ENCODE measurements at places on chromosomes 16 and 17. TPM values are rescaled to one million over a fixed set of nuclear protein-coding genes. Genes with fewer than 3 reads are reported as not detected.
A peak's percentile ranks its signal among the peaks of the same experiment; 100 is the strongest.

DNA sequence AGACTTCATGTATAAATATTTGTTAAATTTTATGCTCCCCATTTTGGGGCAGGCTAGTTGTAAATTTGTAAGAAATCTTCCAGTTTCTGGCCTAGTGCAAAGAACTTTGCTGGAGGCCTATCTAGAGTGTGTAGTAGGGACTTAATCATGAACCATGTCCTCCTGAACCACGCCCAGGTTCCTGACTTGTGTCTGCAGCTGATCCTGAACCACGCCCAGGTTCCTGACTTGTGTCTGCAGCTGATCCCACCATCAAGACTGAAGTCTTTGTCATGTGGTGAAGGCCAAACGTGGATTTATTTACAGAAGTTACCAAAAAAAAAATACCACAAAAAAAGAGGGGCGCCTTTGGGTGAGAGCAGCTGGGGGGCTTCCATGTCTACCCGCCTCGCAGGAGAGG, 33.1 kb downstream of the LMF1 start:
- H3K4me1 ChIP-seq: no peaks in the 10 kb centered on the region
- H3K36me3 ChIP-seq: peaks cover 27% of the 10 kb centered on the region
- no peak overlapping the region for H3K4me3 ChIP-seq
- H3K27me3 ChIP-seq: no peaks in the 10 kb centered on the region
- no peak for DNase-seq

The NPIPB6 gene
- total RNA-seq: 3.3 TPM

The NUFIP2 gene
- total RNA-seq: 27.6 TPM

DNA sequence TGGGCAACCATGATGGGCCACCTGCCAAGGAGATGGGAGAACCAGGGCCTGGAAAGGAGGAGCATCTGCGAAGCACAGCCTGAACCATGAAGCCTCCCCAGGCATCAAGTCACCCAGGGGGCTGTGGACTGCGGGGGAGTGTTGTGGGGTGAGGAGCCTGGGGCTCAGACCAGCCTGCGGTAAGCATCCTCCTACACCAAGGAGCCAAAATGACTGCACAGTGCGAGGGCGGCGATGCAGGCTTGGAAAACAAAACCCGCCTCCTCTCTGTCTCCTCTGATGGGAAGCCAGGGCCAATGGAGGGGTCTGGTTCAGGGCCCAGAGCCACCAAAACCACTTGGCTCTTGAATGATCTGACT, 18.1 kb upstream of the MAF start:
- H3K36me3 ChIP-seq: no peaks in the 10 kb centered on the region
- no peak for DNase-seq
- H3K4me1 ChIP-seq: no peaks in the 10 kb centered on the region
- no peak overlapping the region for H3K4me3 ChIP-seq
- no peaks in the 10 kb centered on the region for H3K27me3 ChIP-seq

GRCh38 chr17:33342025-33342424, 48.9 kb upstream of the ASIC2 start:
- DNase-seq: no peak
- no peaks in the 10 kb centered on the region for H3K4me1 ChIP-seq
- H3K4me3 ChIP-seq: no peak overlapping the region
- H3K27ac ChIP-seq: no peak overlapping the region

DNA sequence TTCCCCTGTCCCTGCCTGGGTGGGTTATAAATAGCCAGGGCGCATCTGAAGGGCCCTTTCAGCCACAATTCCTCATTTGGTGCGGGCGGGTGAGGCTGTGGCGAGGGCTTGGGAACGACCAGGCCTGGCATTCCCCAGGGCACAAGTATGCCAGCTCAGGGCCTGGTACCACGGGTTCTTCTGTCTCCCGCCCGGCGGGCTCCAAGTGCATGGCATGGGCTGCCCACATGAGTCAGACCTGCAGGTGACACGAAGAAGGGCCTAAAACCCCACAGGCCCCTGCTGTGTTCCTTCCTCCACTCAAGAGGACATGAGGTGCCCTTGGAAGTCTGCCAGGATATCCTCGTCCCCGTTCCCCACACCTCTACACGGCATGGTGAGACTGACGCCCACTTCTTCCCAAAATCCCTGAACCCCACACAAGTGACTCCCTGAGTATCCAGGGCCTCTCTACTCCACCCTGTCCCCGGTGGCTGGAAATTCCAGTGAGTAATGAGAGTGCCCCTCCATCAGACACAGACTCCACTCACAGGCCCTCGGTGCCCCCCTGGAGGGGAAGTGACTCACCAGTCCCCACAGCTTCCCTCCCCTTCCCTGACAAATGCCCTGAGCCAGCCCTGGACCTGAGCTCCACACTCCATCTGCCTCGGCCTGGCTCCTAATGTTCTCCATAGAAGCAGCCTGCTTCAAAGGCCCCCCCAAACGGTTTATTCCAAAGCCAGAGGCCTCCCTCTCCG, 68.8 kb downstream of the ABR start:
- H3K4me1 ChIP-seq: peaks cover 74% of the 10 kb centered on the region
- H3K36me3 ChIP-seq: no peaks in the 10 kb centered on the region
- H3K27ac ChIP-seq: peak overlapping the region; percentile 91
- no peak overlapping the region for H3K4me3 ChIP-seq
- no peak for DNase-seq

- H3K4me1 ChIP-seq: no peaks in the 10 kb centered on the region
- DNase-seq: no peak
- no peak overlapping the region for H3K4me3 ChIP-seq
- no peaks in the 10 kb centered on the region for H3K36me3 ChIP-seq
- H3K27me3 ChIP-seq: no peaks in the 10 kb centered on the region
These were observed 63.3 kb downstream of the CYB561 start for GRCh38 chr17:63382826-63383225.

GRCh38 chr16:89222931-89223330, 5.4 kb downstream of the ZNF778 start:
- H3K36me3 ChIP-seq: peaks cover 79% of the 10 kb centered on the region
- DNase-seq: no peak
- no peaks in the 10 kb centered on the region for H3K27me3 ChIP-seq
- H3K27ac ChIP-seq: no peak overlapping the region

The TMIGD1 gene
- total RNA-seq: 0.29 TPM

- H3K4me3 ChIP-seq: no peak overlapping the region
- H3K4me1 ChIP-seq: peaks cover 39% of the 10 kb centered on the region
- DNase-seq: no peak
- H3K36me3 ChIP-seq: no peaks in the 10 kb centered on the region
- no peak overlapping the region for H3K27ac ChIP-seq
These were observed 58.6 kb upstream of the TOB1 start for GRCh38 chr17:50924800-50925199.

The SRSF1 gene
- 175 TPM for total RNA-seq

- no peaks in the 10 kb centered on the region for H3K27me3 ChIP-seq
- peaks cover 23% of the 10 kb centered on the region for H3K4me1 ChIP-seq
- no peak overlapping the region for H3K4me3 ChIP-seq
- no peak for DNase-seq
- H3K27ac ChIP-seq: no peak overlapping the region
These were observed 3.3 kb downstream of the GRN start for GRCh38 chr17:44348234-44348987.

DNA sequence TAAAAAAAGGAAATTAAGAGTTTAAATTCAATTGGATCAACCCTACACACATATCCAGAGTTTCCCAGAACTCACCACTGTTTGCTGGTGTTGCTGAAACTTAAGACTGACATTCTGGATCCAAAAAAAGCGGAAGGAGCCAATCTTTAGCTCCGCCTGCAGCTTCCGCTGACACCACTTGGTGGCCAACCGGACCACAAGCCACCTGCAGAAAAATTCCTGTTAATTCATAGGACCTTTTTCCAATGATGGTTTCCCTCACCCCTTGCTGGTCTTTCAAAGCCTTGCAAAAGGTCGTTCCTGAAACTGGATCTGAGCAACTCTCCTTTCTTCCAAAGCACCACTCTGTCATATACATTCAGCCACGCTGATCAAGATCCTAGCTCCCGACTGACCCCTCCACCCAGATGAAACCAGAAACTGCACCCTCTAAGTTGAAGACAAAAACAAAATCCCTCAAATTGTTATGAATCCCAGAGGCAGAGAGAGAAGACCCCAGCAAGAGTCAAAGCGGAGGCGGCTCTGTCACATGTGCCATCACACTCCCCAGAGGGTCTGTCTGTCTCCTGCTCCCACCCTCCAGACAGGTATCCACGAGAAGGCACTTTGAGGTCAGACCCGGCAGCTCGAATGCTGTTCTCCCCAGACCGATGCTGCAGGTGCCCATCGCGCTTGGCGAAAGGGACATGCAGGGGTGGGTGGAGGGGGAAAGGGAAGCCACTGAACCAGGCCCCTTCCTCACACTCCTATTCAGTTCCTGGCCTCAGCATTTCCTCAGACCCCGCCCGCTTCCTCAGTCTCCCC, 773 bp downstream of the BLTP2 start:
- DNase-seq: no peak
- H3K36me3 ChIP-seq: peaks cover 57% of the 10 kb centered on the region
- peak overlapping the region; percentile 100 for H3K4me3 ChIP-seq
- H3K27ac ChIP-seq: peak overlapping the region; percentile 94

DNA sequence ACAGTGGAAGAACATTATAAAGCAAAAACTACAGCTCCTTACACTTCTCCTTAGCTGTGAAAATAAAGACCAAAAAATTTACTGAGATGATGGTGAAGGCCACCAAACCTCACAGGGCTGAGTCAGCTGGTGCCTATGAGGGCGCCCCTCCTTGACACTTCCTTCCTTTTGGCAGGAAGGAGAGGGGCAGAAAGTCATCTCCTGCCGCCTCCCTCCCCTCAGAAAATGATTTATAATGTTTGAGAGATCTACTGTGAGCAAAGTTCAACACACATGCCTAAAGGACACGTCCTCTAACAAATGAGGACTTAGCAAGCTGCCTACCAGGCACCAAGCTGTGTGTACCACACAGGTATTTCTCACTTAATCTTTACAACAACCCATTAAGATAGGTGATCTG, 245.7 kb downstream of the PRKCA start:
- peaks cover 35% of the 10 kb centered on the region for H3K4me1 ChIP-seq
- no peak overlapping the region for H3K4me3 ChIP-seq
- H3K27me3 ChIP-seq: no peaks in the 10 kb centered on the region
- H3K27ac ChIP-seq: no peak overlapping the region
- no peak for DNase-seq

The ULK2 gene
- 27.8 TPM for total RNA-seq

The FMNL1 gene
- 26.7 TPM for total RNA-seq

DNA sequence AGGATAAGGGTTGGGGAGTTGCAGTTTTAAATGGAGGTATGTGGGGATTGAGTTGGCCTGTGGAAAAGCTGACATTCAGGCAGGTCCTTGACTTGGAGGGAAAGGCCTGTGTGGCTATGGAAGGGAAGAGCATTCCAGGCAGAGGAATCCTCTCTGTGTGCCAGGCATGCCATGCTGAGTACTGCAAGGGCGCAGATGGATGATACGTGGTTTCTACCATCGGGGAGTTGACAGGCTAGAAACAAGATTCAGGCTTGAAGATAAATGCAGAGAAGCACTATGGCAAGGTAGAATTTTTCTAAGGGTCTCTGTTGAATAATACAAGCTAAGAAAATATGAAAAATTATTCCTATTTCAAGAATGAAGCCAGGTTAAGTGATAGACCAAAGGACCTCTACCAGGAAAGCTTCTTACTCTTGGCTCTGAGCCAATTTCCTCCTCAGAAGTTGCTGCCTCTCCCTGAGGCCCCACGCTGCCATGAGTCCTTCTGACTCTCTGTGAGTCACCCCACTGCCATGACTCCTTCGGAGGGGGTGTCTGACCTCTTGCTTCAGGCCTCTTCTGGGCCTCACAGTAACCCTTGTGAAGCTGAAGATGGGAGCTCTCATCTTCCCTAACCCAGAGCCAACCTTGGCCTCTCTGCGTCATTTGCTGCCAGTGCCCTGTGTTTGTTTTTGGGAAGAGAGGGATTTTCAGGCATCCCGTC, 75.8 kb downstream of the WNT3 start:
- no peak overlapping the region for H3K27ac ChIP-seq
- peaks cover 7% of the 10 kb centered on the region for H3K36me3 ChIP-seq
- no peaks in the 10 kb centered on the region for H3K27me3 ChIP-seq
- H3K4me3 ChIP-seq: no peak overlapping the region

The STX4 gene
- 36.8 TPM for total RNA-seq

DNA sequence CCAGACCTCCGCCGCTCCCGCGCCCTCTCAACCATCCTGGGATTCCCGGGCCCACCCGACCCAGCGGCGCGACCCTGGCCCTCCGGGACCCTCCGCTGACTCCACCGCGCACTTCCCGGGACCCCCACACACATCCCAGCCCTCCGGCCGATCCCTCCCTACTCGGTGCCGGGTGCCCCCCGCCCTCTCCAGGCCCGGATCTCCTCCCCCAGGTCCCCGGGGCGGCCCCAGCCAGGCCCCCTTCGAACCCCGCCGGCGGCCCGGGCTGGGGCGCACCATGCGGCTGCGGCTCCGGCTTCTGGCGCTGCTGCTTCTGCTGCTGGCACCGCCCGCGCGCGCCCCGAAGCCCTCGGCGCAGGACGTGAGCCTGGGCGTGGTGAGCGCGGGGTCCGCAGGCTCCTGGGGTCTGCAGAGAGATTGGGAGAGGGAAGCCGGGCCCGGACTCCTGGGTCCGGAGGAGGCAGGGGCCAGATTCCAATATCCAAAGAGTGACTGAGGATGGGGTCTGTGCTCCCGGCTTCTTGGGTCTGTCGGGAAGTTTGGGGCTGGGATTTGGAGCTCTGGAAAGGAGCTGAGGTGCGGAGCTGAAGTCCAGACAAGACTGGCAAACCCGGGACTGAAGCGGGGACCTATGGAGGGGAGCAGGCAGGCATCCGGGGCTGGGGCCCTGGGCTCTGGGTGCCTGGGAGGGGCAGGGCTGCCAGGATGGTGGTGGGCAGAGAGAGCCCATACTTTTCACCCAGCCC, 453 bp downstream of the MMP25 start:
- H3K36me3 ChIP-seq: no peaks in the 10 kb centered on the region
- peaks cover 98% of the 10 kb centered on the region for H3K27me3 ChIP-seq
- no peak overlapping the region for H3K27ac ChIP-seq
- no peak for DNase-seq

DNA sequence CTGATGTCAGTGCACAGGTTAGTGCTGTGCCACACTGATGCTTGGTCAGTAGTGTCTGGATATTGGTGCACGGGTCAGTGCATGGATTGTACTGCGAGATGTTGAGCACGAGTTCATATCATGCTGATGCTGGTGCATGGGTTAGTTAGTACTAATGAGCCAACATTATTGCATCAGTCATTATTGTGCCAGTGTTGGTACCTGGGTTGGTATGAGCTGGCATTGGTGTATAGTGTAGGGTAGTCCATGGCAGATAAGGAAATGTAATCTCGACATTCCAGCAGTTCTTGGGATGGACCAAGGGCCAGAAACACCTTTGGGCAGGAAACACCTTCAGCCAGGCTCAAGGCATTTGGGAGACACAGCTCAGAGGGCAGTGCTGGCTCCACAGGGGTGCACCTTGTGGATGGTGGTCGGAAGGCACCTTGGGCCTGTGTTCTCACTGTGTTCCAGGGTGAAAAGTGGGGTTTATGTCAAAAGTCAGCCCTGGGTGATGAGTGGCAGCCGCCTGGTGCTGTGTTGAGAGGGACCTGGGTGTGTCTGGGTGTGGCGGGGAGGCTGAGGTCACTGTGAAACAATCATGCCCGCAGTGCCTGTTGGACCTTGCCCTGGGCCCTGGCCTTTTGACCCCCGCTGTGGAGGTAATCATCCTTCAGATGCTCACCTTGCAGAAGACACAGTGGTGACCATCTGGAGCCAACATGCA, 100.7 kb upstream of the ZNF469 start:
- no peaks in the 10 kb centered on the region for H3K4me1 ChIP-seq
- H3K27me3 ChIP-seq: no peaks in the 10 kb centered on the region
- H3K4me3 ChIP-seq: no peak overlapping the region

Data from esophagus muscularis mucosa (tissue), 4 donors.